HT-29 (cell line): ENCODE measurements at places on chromosomes 11 and 22. TPM values are rescaled to one million over a fixed set of nuclear protein-coding genes. Genes with fewer than 3 reads are reported as not detected.
A peak's percentile ranks its signal among the peaks of the same experiment; 100 is the strongest.

DNA sequence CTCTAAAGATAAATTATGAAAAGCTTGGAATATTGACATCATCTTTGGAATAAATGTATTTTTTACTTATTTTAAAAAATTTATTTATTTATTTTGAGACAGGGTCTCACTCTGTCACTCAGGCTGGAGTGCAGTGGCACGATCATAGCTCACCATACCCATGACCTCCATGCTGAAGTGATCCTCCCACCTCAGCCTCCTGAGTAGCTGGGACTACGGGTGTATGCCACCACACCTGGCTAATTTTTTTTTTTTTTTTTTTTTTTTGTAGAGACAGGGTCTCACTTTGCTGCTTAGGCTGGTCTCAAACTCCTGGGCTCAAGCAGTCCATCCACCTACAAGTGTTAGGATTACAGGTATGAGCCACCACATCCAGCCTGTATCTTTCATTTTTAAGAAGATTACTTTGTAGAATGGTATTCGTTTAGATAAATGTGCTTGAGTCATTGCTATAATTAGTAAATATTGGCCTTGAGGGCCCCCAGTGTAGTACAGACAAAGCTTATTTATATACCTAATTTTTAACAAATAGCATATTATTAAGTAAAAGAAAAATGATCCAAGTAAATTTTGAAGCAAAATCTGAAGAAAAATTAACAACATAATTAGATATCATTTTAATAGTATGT lies 8.5 kb downstream of the SWAP70 start:
- DNase-seq = no peak

DNA sequence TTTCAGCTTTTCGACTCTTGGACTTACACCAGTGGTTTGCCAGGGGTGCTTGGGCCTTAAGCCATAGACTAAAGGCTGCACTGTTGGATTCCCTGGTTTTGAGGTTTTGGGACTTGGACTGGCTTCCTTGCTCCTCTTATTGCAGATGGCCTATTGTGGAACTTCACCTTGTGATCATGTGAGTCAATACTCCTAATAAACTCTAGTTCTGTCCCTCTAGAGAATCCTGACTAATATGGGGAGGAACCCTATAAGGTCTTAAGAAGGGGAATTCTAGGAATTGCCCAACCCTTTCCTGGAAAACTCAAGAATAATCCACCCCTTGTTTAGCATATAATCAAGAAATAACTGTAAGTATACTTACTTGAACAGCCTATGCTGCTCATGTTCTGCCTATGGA lies 491.8 kb downstream of the TMEM135 start:
- no peak for DNase-seq

GRCh38 chr11:75077316-75077715 lies 19.4 kb downstream of the OR2AT4 start:
- no peak for DNase-seq

GRCh38 chr11:135022454-135022853 lies 610.4 kb upstream of the B3GAT1 start:
- DNase-seq = no peak

DNA sequence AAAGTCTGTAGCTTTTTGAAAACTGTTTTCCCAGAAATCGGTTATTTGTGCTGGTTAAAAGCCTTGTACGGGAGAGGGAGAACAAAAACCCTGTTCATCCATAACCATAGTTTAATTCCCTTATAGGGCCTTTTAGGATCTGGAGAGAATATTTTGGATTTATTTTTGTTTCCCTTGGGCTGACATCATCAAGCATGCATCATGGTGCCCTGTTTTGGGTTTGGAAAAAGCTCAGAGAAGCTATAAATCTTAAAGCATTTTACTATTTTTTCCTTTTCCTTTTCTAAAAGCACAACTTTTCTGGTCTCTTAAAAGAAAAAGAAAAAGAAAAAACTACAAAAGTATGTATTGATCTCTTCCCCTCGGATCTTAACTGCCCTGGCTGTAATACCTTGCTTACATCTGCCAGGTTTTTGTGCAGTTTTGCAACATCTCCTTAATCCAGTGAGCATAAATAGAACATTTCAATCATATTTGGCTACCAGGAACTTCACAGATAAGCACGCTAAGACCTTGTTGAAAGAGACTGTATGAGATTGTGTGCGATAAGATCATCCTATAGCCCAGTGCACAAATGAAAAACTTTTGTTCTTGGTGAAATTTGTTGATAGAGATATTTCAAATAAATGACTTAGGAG lies 88.0 kb downstream of the ZBTB16 start:
- DNase-seq = no peak

DNA sequence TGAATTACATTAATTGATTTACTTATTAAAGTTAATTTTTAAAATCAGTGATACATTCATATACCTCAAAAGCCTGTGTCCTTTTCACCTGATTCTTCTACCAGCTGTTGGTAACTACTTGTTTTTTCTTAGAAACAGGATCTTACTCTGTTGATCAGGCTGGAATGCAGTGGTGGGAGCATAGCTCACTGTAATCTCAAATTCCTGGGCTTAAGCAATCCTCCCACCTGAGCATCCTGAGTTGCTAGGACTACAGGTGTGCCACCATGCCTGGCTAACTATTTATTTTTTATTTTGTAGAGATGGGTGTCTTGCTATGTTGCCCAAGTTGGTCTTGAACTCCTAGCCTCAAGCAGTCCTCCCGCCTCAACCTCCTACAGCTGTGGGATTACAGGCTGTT lies 4.7 kb downstream of the TRIM44 start:
- no peak for DNase-seq

GRCh38 chr11:3929232-3929631 lies 73.8 kb downstream of the STIM1 start:
- DNase-seq = no peak

DNA sequence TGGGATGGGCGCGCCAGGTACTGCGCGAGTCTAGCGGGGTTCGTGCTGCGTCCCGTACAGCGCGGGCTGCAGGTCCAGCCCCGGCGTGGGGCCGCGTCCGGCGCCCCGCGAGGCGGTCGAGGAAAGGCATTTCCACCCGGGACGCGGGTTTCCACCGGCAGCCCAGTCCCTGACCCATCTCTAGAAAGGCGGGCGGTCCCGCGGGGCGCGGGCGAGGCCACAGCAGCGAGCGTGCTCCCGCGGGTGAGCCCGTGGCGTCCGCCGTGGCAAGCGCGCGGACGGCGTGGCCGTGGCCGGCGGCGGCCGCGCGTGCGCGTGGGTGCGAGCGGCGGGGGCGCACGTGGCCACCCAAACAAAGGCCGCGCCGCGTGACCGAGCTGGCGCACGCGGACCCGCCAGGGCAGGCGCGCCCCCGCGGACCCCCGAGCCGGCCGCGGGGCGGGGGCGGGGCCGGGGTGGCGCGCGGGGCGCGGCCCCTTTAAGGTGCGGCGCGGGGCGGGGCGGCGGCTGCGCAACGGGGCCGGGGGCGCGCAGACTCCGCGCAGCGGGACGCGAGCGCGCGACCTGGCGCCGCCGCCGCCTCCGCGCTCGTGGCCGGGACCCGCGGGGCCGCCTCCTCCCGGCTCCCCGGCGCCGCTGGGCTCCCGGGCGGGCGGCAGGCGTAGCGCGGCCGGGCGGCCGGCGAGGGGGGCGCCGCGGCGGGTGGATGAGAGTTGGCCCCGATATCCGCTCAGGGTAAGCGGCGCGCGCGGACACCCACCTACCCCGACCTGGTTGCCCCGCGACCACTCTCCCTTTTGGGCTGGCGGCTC lies 39.3 kb upstream of the CELSR1 start:
- DNase-seq = peak; percentile 22

- DNase-seq = no peak
Observed at GRCh38 chr11:119807841-119808240, 78.8 kb upstream of the NECTIN1 start.

GRCh38 chr22:17501679-17502285 lies 61.5 kb upstream of the SLC25A18 start:
- peak; percentile 76 for DNase-seq

DNA sequence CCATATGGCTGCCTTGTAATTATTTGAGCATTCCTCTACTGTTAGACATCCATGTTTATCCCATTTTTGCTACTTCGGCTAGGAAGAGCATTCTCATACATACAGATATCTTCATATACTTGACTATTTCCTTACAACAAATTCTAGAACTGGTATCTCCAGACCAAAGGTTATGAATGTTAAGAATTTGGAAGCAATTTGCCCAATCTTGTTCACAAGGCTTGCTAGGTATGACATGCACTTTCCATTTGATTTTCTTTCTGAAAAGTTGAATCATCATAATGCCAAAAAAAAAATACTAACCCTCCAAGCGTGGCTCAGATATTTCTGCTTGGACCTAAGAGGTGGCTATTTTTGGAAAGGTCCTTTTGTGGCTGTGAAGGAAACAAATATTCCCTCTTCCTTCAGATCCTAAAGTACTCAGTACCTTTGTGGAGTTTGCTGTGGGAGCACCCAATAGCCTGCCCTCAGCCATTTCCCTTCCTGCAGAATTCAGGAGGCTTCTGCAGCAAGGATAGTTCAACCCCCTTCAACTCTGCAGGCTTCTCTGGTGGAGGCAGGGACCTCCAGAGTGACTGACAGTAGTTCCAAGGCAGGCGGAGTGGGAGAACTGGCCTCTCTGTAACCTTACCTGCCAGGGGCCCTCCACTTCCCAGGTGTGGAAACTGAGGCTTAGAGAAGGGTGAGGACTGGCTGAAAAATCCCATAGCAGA lies 22.0 kb upstream of the CPT1A start:
- DNase-seq = no peak

DNA sequence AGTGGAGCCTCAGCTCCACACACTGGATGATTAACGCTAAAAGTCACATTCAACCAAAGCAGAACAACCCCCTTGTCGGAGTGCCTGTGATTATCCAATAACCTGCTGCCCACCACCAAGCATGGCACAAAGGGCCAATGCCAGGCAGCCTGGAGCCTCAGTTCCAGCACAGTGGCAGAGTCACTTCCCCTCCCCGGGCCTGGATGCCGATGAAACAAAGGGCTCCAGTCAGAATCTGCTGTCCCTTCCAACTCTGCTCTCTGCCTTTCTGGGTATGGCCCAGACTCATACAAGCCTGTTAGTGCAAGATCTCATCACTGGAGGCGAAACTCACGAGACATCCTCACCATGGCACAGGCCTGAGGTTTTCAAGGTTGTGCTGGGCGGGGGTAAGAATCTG lies 52.1 kb downstream of the CLTCL1 start:
- DNase-seq = no peak

DNA sequence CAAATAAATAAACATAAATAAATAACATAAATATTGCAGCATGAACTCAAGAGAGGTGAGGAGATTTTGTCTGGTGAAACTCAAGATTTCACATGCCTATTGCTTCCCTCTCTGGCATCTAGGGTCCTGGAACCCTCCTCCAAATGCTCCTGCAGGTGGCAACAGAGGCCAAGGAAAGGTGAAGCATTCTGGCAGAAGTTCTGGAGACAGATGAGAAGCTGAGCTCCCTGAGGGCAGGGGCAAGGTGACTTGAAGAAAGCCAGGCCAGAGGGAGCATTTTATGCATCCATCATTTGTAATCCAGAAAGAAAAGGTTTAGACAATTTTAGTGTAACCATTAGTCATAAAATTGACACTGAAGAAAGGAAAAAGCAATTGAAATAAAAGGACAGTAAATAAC lies 64.9 kb downstream of the ENDOD1 start:
- DNase-seq = peak; percentile 69

DNA sequence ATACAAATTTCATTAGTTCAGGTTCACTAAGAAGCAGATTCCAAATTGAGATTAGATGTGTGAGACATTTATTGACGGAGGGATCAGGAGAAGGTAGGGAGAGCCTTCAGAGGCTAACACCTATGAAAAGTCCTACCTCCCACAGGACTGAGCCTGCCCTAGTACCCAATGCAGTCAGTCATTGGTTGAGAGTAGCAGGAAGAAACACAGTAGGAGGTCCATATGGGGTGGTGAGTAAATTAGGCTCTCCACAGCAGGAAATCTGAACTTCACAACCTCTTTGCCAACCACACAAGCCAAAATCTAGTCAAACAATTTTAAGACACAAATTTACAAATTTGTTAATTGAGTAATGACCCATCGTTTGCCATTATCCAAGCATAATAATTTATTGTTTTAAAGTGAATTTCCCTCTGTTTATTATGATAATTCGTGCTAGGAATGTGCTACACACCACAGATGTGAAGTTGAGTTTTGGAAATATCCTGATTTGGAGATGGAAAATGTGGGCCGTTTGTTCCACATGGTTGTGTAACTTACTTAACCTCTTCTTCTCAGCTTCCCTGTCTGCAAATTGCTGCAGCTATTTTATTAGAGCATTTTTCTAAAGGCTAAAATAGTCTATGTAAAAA lies 542.1 kb downstream of the ETS1 start:
- DNase-seq = no peak

GRCh38 chr11:9922806-9923205 lies 258.9 kb downstream of the SWAP70 start:
- DNase-seq = no peak

- no peak for DNase-seq
Observed at GRCh38 chr11:75879737-75880136, 64.7 kb downstream of the UVRAG start.

- peak; percentile 92 for DNase-seq
Observed at GRCh38 chr11:236774-237767, at the start of gene PSMD13. PSMD13 (plus strand) TSS chr11:236976; CDS start chr11:237050, 74 bp downstream.

DNA sequence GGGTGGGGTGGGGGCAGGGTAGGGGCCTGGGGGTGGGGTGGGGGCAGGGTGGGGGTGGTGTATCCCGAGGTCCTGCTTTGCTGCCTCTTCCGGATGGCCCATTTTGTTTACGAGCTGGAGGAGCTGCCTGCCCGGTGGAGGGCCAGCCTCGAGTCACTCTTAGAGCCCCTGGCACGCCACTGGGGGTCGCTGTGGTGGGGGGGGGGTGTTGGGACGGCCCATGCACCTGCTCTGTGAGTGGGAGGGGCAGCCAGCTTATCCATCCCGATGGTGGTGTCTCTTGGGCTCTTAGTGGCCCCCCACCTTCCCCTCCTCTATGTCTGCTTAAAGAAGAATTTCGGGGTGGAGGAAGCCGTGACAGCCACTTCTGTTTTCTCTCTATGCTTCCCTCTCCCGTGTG lies 24.6 kb downstream of the MRGPRD start:
- peak; percentile 25 for DNase-seq

GRCh38 chr11:33553486-33553885 lies 147.1 kb downstream of the C11orf91 start:
- no peak for DNase-seq

DNA sequence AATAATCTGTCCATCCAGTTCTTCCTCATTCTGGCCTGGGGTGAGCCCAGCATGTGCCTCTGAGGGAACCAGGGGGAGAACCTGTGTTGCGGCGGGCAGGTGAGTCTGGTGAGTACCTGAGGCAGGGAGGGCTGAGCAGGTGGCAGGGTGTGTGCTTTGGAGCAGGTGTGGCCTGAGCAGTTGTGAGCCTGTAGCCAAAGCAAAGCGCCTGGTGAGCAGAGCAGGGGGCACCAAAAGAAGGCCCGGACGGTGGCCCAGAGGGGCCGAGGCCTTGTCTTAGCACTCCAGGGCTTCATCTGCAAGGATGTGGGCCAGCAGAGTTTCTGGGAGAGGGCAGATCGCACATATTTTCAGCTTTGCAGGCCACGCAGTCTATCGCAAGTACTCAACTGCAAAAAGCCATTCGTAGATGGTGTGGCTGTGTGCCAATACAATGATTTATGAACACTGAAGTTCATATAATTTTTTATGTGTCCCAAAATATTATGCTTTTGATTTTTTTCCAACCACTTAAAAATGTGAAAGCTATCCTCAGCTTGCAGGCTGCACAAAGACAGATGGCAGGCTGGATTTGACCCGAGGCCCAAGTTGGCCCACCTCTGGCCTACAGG lies 8.7 kb downstream of the GLB1L2 start:
- DNase-seq = no peak

Gene CAVIN3
- 1.6 TPM in 1 of 2 replicates, not detected in the other for total RNA-seq

Gene RBMXL2
- total RNA-seq = 0.05 TPM in 1 of 2 replicates, not detected in the other

Gene CHADL
- 0.76 TPM in 1 of 2 replicates, not detected in the other for total RNA-seq

Gene RAG1
- total RNA-seq = 0.05 and 0.18 TPM in 2 replicates

Gene MS4A15
- not detected in 2 replicates for total RNA-seq

Gene P4HA3
- not detected in 2 replicates for total RNA-seq

Gene GNG3
- not detected in 2 replicates for total RNA-seq
